Activated CD4-positive, alpha-beta memory T cell treated with anti-CD3 and anti-CD28 coated beads for 36 hours (primary cell): ENCODE measurements at places on chromosomes 7 and 10. TPM values are rescaled to one million over a fixed set of nuclear protein-coding genes. Genes with fewer than 3 reads are reported as not detected.

- DNase-seq: no peak
These were observed 156.2 kb downstream of the PARD3 start for GRCh38 chr10:34658934-34659333.

DNA sequence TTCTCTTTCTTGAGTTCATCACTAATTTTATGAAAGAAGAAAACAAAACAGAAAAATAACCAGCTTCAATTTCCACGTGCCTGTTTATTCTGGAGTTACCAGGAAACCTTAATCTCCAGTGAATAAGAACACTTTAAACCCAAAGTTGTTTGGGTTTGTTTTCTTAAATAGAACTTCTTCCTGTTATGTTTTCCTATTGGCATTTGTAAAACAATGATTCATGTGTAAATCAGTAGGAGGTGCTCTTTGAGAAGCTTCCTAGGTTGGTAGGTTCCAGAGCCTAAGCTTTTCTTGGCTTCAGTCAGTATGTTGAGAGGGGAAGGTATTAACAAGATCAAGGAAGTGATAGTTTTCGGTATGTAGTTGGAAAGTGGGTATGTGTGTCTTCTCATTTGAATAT is 119.0 kb downstream of the BICC1 start:
- no peak for DNase-seq

DNA sequence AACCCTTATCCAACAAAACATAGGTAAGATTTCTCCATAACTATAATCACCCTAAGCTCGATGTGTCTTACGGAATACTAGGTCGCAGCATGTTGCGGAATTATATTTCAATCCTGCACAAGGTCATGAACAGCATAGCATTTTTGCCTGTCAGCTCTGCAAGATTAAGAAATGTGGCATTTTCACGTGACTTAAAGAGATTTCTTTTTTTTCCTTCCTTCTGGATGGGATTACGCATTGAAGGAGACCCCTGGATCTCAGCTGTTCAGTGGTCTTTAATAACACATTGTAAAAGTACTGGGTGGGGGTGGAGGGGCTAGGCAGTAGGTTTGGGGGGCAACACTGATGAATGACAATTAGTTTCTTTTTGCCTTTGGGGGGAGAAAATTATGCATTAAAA is 106.7 kb downstream of the CUBN start:
- no peak for DNase-seq

HTR5A gene
- total RNA-seq: not detected

- no peak for DNase-seq
These were observed 111.7 kb upstream of the BTBD16 start for GRCh38 chr10:122159141-122159970.

GRCh38 chr7:151115121-151115835 is 29.0 kb downstream of the AGAP3 start:
- peak; percentile 52 for DNase-seq

DNA sequence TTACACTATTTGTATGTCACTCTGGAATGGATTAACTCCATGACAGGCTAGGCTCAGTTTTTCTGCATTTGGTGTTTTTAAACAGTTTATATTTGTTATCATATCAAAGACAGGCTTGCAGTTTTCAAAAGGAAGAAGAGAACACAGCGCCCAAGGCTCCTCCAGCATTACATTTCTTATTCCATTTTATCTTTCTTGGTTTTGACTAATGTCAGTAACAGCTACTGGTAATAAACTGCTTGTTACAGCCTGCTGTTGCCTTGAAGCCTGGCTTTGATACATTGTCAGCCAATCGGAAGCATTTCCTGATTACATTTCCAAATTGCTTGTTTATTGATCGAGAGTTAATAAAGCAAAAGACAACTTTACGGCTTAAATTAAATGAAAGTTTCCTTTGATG is 166.0 kb upstream of the MDFIC start:
- no peak for DNase-seq

DNA sequence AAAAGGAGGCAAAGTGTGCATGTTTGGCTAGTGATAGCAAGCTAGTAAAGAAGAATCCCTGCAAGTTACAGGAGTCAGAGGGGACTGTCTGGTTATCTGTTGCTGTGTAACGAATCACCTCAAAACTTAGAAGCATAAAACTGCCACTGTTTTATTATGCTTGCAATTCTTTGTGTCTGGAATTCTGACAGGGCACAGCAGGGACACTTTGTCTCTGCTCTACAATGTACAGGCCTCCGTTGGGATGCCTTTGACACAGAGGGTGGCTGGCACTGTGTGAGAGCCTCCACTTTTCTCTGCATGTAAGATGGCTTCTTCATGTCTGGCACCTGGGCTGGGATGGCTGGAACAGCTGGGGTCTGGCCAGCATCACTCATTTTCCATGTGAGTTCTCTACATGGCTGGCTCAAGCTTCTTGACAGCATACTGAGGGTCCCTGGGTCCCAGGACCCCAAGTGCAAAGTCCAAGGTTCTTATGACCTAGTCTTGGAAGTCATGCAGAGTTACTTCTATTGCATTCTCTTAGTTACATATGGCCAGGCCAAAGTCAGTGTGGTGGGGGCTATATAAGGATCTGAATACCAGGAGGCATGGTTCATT is 276.9 kb downstream of the RPS24 start:
- no peak for DNase-seq

DNA sequence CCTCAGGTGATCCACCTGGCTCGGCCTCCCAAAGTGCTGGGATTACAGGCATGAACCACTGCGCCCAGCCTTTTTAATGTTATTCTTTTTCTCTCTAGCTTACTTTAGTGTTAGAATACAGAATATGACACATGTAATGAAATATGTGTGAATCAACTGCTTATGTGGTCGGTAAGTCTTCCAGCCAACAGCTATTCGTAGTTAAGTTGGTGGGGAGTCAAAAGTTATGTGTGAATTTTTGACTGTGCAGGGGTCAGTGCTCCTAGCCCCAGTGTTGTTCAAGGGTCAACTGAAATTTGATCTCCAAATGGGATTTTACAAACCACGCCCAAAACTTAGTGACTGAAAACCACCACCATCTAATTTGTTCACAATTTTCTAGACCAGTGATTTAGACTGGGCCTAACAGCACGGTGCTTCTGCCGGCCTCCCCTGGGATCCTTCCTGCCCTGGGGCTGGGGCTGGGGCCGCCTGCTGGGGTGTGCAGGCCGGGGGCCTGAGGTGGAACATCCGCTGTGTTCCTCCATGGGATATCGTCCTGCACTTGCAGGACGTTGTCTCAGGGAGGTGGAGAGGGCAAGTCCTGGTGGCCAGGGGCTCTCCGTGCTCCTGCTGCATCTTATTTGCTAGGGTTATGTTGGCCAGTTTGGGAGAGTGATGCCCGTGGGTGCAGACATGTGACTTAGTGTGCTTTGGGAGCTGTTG is 24.5 kb upstream of the GRB10 start:
- DNase-seq: no peak

DNA sequence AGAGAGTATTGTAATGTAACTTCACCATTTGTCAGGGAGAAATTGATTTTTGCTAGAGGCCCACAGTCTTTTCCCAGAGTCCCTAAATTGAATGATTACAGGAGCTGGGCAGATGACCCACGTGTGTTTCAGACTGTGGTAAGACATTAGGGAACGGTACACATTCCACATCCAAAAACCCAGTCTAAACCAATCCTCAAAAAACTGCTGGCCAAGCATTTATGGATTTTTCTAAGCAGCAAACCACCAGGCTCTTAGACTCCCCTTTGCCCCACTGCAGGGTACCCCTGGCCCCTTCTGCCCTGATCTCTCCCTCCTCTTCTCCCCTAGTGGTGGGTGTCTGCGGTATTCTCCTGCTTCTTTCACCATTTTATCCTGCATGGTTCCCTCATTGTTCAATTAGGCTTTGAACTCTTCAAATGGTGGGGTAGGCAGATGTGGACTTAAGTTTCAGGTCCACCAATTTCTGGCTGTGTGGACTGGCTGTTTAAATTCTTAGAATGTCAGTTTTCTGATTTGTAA is 135.5 kb upstream of the SORCS3 start:
- no peak for DNase-seq

DNA sequence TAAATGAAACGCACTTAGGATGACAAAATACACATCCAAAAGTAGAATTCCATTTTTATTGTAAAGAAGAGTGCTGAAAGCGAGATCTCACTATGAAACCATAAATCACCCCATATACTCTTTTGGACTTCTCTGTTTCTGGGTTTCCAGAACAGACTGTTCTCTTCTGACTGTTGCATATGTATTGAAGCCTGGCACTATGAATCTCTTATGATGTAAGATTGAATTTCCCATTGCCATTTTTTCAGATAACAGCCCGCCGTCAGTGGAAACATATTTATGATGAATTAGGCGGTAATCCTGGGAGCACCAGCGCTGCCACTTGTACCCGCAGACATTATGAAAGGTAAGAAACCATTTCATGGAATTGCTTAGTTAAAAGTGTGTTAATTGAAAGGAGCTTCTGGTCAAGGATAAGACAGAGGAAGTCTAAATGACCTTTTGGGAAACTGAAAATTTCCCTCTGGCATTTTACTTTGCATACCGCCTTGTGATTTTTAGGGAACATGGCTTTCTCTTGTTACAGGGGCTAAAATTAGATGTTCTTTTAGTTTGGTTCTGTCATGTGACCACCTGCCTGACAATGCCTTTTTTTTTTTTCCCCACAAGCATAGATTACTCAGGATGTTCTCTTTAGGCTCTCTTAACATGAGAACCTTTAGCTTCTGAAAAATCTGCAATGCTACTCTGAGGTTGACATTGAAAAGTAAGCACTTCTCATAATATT is 168.1 kb downstream of the ARID5B start:
- DNase-seq: no peak

DNA sequence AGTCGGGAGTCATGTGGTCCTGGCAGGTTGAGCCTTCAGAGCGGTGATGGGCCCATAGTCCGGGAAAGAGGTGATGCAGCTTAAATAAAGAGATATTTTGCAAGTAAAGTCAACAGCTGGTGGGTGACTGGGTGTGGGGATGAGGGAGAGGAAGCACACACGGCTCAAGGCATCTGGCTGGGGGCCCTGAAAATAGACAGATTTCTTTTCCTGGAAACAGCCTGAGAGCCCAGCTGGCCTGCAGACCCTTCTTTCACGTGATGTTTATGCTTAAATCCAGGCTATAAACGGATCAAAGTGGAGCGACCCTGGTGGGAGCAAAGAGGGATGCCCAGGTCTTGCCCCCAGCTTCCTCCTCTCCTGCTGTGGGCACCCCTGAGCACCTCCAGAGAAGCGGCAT is 149.1 kb downstream of the TEX36 start:
- no peak for DNase-seq

- no peak for DNase-seq
These were observed 26.4 kb downstream of the FBXW4 start for GRCh38 chr10:101668566-101668965.

- DNase-seq: peak; percentile 18
These were observed 441 bp downstream of the FZD8 start for GRCh38 chr10:35641676-35642034.

- no peak for DNase-seq
These were observed 13.7 kb downstream of the LBX1 start for GRCh38 chr10:101215397-101216206.

- no peak for DNase-seq
These were observed 110.8 kb downstream of the HIBADH start for GRCh38 chr7:27551803-27552400.

LOXL4 gene
- total RNA-seq: not detected

WDR86 gene
- total RNA-seq: 0.17 TPM

LRRN3 gene
- total RNA-seq: 4.0 TPM

NXPH1 gene
- total RNA-seq: not detected

HOXA5 gene
- total RNA-seq: not detected

GIMAP1 gene
- total RNA-seq: 6.0 TPM

- DNase-seq: no peak
These were observed 23.2 kb upstream of the C1GALT1 start for GRCh38 chr7:7159063-7159658.

- DNase-seq: no peak
These were observed 28.7 kb downstream of the ZEB1 start for GRCh38 chr10:31347705-31348104.

FAM25G gene
- total RNA-seq: not detected

GPR37 gene
- 0.07 TPM for total RNA-seq

GRCh38 chr7:18792871-18793595 is 297.5 kb downstream of the HDAC9 start:
- no peak for DNase-seq
